ENCODE measurements at places on chromosomes 16 and 17. TPM values are rescaled to one million over a fixed set of nuclear protein-coding genes. Genes with fewer than 3 reads are reported as not detected.

GRCh38 chr17:60496041-60496440 lies 30.0 kb downstream of the APPBP2 start:
- H3K36me3 ChIP-seq: peaks cover 87% of the 10 kb centered on the region
- H3K27ac ChIP-seq: no peak overlapping the region
- DNase-seq: no peak
- H3K4me3 ChIP-seq: no peak overlapping the region

DNA sequence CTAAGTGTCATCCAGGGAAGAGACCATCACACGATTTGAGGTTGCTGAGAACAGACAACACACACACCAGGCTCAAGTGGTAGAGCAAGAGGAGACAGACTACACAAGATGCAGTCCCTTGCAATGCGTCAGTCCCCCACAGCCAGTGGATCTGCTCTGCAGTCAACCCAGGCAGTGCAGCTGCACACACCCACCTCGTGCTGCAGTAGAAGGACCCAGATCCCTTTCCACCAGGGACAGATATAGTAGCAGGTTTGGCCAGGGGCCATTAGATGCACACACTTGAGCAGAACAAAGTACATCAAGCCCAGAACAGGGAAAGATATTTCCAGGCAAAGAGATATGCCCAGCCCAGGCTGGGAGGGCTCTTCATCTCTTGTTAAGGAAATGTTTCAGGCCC lies 112.9 kb downstream of the GRIN2A start:
- peak; percentile 59 for DNase-seq
- no peaks in the 10 kb centered on the region for H3K4me1 ChIP-seq
- H3K36me3 ChIP-seq: no peaks in the 10 kb centered on the region
- H3K27ac ChIP-seq: no peak overlapping the region

DNA sequence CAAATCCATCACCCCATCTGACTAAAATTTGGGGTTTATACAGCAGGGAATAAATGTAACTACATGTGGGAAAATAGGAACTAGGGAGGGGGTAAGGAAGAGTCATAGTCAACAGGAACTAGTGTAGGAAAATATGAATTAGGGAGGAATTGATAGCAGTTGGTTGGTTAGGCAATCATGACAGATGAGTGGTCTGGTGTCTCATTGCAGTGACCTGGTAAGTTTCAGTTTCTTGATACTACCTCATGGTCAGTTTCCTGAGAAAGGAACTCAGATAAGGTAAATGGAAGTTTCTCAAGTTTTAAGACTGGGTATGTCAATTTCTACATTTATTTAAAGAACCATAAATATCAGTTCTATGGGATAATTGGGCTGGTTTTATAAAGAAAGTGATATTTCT lies 442.3 kb downstream of the NPIPA7 start:
- H3K4me1 ChIP-seq: no peaks in the 10 kb centered on the region
- H3K36me3 ChIP-seq: no peaks in the 10 kb centered on the region
- H3K27me3 ChIP-seq: no peaks in the 10 kb centered on the region

- H3K4me3 ChIP-seq: no peak overlapping the region
- DNase-seq: no peak
- no peak overlapping the region for H3K27ac ChIP-seq
- no peaks in the 10 kb centered on the region for H3K27me3 ChIP-seq
These were observed 104.5 kb upstream of the CIBAR2 start for GRCh38 chr16:85216522-85217375.

- H3K4me1 ChIP-seq: peaks cover 6% of the 10 kb centered on the region
- H3K4me3 ChIP-seq: no peak overlapping the region
- no peaks in the 10 kb centered on the region for H3K36me3 ChIP-seq
- no peak overlapping the region for H3K27ac ChIP-seq
These were observed 12.8 kb upstream of the CCL8 start for GRCh38 chr17:34306466-34306865.

- H3K4me1 ChIP-seq: peaks cover 18% of the 10 kb centered on the region
- no peaks in the 10 kb centered on the region for H3K27me3 ChIP-seq
- peaks cover 7% of the 10 kb centered on the region for H3K36me3 ChIP-seq
- peak; percentile 73 for DNase-seq
These were observed 6.7 kb downstream of the NUPR1 start for GRCh38 chr16:28531777-28532744.

- H3K27me3 ChIP-seq: no peaks in the 10 kb centered on the region
- no peaks in the 10 kb centered on the region for H3K4me1 ChIP-seq
- H3K36me3 ChIP-seq: no peaks in the 10 kb centered on the region
- DNase-seq: no peak
- H3K27ac ChIP-seq: no peak overlapping the region
These were observed 67.6 kb downstream of the USP31 start for GRCh38 chr16:23081675-23082119.

COX6A2 gene
- polyA plus RNA-seq: 10,029 TPM
